NCI-H345 (cell line): ENCODE measurements at places on chromosomes 11 and 22.

- DNase-seq = no peak
Observed at GRCh38 chr11:128615076-128615475, 27.7 kb upstream of the ETS1 start.

DNA sequence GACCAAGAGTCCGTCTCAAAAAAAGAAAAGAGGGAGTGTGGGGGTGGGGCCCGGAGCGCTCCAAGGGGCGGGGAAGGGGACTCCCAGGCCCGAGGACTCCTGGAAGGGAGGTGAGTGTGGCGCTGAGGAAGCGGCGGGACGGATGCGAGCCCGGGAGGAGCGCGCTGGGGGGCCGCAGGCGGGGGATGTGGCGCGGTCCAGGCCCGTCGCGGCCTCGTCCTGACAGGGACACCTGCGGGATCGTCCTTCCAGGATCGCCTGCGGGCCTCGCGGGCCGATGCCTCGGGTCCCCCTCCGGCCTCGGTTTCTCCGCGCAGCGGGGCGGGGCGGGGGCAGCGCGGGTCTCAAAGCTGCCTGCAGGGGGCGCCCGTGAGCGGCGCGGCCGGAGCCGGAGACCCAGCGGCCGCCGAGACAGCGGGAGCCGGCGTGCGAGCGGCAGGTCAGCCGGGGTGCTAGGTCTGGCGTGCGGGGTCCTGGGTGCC is 3.8 kb upstream of the ADORA2A start:
- no peak for DNase-seq

DNA sequence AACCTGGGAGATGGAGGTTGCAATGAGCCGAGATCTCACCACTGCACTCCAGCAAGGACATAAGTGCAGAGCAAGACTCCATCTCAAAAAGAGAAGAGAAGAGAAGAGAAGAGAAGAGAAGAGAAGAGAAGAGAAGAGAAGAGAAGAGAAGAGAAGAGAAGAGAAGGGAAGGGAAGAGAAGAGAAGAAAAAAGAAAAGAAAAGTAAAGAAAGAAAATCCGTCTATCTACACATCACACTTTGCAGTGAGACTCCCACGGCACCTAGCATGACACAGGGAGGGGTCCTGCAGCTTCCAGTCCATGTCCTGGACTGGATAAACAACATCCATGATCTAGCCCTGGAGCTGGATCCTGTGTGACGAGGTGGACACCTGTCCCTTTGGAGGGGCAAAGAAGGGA is 4.0 kb upstream of the PPARA start:
- DNase-seq = no peak

DNA sequence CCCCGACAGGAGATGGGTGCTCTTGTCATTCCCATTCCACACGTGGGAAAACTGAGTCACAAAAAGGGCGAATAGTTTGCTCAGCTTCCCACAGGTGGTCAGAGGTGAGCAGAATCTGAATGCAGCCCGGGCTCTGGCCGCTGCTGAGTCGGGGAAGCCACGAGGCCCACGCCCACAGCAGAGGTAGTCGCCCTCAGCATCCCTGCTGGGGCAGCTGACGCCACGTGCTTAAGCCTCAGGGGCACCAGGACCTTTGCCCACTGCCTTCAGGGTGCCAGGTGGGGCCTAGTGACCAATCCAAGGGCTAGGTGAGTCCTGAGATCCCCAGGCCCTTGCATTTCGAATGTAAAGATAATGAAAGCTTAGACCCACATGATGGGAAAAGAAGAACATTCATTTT is 24.2 kb upstream of the ARFGAP3 start:
- no peak for DNase-seq

DNA sequence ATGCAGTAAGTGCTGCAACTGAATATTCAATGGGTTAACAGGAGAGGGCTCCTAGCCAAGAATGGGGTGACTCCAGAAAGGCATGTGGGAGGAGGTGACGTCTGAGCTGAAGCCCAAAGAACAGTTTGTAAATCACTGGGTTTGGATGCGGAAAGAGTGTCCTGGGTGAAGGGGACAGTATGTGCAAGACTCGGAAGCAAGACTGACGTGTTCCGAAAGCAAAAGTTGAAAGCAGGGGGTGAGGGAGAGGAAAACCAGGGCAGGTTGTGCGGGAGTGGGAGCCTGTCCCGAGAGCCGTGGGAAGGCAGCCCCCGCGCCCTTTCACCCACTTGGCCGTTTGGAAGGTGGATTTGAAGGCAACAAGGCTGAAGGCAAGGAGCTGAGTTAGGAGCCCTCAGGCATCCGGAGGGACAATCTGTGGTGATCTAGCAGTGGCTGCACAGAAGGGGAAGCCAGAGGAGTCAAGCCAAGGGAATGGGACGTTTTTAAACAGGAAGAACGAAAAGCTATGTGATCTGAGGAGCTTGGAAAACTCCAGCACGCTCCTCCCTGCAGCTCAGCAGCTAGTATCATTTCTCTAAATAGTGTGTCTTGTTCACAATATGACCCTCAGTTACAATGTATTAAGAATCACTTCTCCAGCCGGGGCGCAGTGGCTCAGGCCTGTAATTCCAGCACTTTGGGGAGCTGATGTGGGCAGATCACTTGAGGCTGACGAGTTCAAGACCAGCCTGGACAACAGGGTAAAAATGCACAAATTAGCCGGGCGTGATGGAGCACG is 7.7 kb downstream of the SLC25A18 start:
- DNase-seq = no peak

DNA sequence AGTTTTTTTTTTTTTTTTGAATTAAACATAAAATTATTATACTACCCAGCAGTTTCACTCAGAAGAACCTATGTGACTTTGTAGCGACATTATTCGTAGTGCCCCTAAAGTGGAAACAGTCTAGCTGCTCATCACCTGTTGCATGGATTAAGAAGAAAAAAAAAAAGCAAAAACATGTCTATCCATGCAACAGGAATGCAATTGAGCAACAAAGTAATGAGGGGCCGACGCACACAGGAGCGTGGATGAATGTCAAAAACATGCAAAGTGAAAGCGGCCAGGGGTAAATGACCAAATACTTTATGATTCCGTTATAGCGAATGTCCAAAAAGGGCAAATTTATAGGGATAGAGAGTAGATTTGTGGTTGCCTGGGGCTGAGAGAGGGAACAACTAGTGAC is 16.3 kb downstream of the MYO18B start:
- DNase-seq = no peak

- no peak for DNase-seq
Observed at GRCh38 chr11:114258696-114259095, 37.5 kb upstream of the NNMT start.

DNA sequence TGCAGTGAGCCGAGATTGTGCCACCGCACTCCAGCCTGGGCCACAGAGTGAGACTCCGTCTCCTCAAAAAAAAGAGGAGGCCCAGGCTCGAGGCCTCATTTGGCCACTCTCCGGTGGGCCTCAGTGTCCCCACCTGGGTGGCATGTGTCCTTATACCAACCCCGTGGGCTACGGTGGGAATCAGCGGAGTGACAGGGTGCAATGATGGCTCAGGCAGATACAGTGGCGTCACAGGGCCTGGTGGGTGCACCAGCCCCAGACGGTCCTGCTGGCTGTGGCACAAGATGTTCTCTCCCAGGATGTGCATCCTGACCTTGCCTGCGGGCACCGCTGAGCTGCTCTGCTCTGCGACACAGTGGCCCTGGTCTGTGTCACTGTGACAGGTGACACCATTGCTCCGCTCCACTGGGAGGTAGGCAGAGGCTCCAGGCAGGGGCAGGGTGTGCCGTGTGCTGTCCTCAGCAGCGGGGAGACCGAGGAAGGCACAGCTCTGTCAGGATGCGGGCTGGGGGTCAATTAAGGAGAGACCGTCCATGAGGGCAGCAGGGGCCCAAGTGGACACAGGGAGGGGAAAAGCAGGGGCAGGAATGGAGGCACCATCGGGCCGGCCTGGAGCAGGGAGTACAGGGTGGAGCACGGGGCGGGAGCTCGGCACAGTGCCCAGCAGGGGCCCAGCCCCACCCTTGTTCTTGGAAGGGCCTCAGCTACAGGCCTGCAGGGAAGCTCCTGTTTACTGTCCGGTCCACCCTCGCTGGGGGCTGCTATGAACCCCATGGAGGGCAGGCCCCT is 21.7 kb upstream of the TH start:
- DNase-seq = no peak

- no peak for DNase-seq
Observed at GRCh38 chr22:36971341-36972125, 47.7 kb downstream of the TST start.

DNA sequence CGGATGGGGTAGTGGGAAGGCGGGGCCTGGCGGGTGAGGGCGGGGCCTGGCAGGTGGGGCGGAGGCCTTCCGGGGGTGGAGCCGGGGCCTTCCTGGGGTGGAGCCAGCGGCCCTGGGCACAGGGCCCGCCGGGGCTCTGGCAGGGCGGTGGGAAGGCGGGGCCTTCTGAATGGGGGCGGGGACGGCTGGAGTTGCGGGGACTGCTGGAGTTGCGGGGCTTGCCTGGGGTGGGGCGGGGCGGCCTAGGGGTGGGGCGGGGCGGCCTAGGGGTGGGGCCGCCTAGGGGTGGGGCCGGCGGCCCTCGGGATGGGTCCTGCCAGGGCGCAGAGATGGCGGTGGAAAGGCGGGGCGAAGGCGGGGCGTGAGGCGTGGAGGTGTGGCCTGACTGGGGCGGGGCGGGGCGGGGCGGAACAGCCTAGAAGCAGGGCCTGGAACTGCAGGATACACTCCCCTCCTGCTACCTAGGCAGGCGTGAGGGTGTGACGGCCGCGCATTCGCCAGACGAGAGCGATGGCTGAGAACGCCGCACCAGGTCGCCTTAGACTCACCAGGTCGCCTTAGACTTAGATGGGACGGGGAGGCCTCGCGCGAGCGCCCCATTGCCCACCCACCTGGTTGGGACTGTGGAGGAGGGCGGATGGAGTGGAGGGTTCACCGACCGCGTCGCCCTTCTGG is 19.3 kb downstream of the RRP7A start:
- no peak for DNase-seq

DNA sequence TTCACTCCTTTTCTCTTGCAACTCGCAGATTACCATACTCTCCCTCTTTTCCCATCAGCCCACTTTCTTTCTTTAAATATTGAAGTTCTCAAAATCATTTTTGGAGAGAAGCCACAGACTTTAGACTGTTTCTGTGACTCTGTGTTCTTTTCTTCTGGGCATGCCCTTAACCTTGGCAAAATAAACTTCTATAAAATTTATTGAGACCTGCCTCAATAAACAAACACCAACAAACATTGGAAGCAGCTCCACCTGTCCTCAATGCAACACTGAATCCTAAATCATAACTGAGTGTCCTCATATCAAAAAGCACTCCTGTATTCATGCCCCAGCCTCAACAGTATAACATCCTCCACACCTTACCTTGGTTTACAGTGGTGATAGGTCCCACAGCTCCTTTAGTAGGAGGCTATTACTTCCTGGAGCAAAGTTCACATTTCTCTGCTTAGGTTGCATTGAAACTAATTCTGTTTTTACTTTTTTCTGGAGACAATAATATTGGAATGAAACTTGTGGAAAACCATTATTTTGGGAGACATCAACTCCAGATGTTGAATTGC is 320.0 kb upstream of the LRRC4C start:
- DNase-seq = no peak

GRCh38 chr11:43119275-43119970 is 192.4 kb upstream of the API5 start:
- no peak for DNase-seq

DNA sequence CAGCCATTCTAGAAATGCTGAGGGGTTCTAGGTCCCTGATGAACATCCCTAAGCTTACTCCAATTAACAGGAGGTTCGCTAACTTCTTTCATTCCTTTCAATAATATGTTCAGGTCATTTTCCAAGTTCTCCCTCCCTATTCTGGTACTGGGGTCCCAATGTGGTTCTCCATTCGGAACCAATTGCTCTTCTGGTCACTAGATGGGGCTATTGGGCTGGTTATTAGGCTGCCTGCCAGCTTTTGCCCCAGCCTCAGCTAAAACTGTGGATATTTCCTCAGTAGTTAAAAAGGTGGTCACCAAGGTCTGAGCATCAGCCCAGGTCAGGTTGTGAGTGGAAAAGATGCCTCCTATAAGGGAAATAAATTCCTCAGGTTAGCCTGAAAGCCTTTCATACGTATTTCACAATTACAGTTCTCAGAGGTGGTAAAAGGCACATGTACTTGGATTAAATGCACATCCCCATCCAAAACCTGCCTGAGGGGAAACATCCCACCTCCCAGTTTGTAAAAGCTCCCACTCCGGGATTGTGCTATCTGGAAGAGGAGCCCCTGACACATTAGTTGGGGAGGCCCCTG is 161.1 kb upstream of the CCDC179 start:
- DNase-seq = peak; percentile 49

- peak; percentile 30 for DNase-seq
Observed at GRCh38 chr11:123475469-123475868, 45.4 kb downstream of the GRAMD1B start.

GRCh38 chr11:67304511-67305113 is 1.3 kb downstream of the SSH3 start:
- no peak for DNase-seq

GRCh38 chr22:23684561-23685031 is 6.2 kb upstream of the RGL4 start:
- DNase-seq = no peak

GRCh38 chr11:134560066-134560465 is 148.0 kb upstream of the B3GAT1 start:
- DNase-seq = no peak
